GM12878 (cell line): ENCODE measurements at places on chromosomes 3 and 15.

- no peak for DNase-seq
These were observed 382.4 kb upstream of the GBE1 start for GRCh38 chr3:82143661-82144412.

- DNase-seq: no peak
These were observed 99.9 kb downstream of the SRGAP3 start for GRCh38 chr3:9149566-9149965.

DNA sequence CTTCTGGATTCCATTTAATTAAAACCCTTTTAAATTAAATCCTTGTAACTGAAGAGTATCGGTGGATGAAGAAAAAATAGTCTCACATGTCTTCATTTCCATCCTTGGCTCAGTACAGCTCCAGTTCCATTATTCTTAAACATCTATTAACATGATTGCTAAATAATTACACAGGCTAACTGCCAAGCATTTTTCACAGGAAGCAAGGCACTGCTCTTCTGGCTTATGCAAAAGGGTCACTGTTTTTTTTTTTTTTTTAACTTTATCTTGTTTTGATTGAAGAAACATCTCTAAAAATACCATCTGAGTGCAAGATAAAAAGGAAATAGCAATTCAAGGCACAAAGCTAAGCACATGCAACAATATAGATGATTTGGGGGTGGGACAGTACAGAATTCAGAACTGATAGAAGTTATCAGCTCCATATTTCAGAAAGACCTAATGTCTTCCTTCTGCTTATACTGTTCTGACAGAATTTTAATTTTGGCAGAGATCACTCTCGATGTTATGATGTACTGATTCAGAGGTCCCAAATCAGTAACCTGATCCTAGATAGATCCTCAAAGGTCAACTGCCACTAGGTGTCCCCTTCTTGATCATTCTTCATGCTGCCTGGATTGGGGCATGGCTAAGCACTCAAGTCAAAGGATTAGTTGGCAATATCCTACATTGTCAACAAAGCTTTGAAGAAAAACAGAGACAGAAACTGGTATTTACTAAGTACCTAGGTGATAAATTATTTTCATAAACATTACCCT, 57.8 kb upstream of the ACTC1 start:
- no peak for DNase-seq

DNA sequence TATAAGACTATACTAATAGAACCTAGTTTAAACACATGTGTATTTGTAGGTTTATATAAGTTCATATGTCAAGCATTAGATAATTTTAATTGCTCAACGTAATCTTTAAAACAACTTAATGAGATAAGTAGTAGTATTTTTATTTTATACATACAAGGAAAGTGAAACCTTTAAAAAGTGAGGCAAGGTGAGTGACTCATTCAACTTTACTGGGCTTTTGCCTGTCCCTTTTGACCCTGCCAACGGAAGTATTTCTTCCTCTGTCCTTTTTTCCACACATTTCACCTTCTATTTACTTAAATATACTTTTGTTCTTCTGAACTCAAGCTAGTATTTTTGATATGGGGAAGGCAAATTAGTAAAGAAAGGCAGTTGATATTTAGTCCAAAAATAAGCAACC, 78.5 kb downstream of the KBTBD8 start:
- no peak for DNase-seq
